Naive thymus-derived CD4-positive, alpha-beta T cell (primary cell): ENCODE measurements at places on chromosomes 3 and 15. TPM values are rescaled to one million over a fixed set of nuclear protein-coding genes. Genes with fewer than 3 reads are reported as not detected.

Gene SPATA12
- not detected for total RNA-seq

Gene SOX14
- total RNA-seq = not detected

Gene COX17
- 26.2 TPM for total RNA-seq

Gene ZMYND10
- 1.7 and 1.9 TPM in 2 replicates for total RNA-seq

Gene DZIP3
- total RNA-seq = 14.6 TPM

Gene IGDCC3
- not detected for total RNA-seq

Gene P3H2
- 0.48 TPM for total RNA-seq

Gene EPHA3
- total RNA-seq = not detected

Gene DISP2
- 0.05 TPM for total RNA-seq

Gene LIPC
- 4.6 and 5.1 TPM in 2 replicates for total RNA-seq

Gene CHRNB4
- not detected for total RNA-seq

Gene ACP3
- 1.9 TPM for total RNA-seq

Gene CFAP100
- total RNA-seq = not detected

Gene IGSF11
- 0.69 and 0.85 TPM in 2 replicates for total RNA-seq

Gene SH2D7
- total RNA-seq = not detected

Gene TBC1D2B
- total RNA-seq = 76.6 TPM

Gene JMJD7
- 83.7 TPM for total RNA-seq

Gene SLC2A2
- total RNA-seq = not detected

Gene TRH
- not detected for total RNA-seq

Gene THSD4
- total RNA-seq = not detected

Gene GOLGA8J
- 0.30 TPM for total RNA-seq

Gene TRIM42
- total RNA-seq = not detected

Gene RARB
- total RNA-seq = not detected in 2 replicates

Gene TGM5
- total RNA-seq = not detected

Gene KLHL40
- not detected for total RNA-seq

Gene WDR93
- not detected for total RNA-seq

Gene SERPINI2
- not detected for total RNA-seq

Gene C2CD4A
- not detected for total RNA-seq

Gene FAIM
- total RNA-seq = 3.1 TPM

Gene GP9
- not detected for total RNA-seq

Gene NSMCE3
- total RNA-seq = 18.5 TPM

Gene DUOXA2
- total RNA-seq = not detected

Gene ACKR4
- not detected in 2 replicates for total RNA-seq

Gene DNAH1
- total RNA-seq = 48.2 TPM

Gene MEX3B
- total RNA-seq = 1.9 TPM

Gene CAV3
- total RNA-seq = not detected in 2 replicates

Gene FANCD2OS
- total RNA-seq = not detected

Gene ZNF662
- 10.4 TPM for total RNA-seq

Gene IL1RAP
- 12.0 TPM for total RNA-seq

Gene ATP13A5
- total RNA-seq = not detected

Gene RGMA
- total RNA-seq = not detected

Gene SLC12A1
- total RNA-seq = not detected

Gene CHRNA7
- total RNA-seq = 0.24 TPM

Gene PDZRN3
- not detected for total RNA-seq

Gene ITGA11
- 0.22 TPM for total RNA-seq

Gene CCRL2
- 5.1 TPM for total RNA-seq

Gene SCN11A
- total RNA-seq = 0.30 TPM

Gene FBLN2
- not detected for total RNA-seq

Gene HRG
- not detected in 2 replicates for total RNA-seq

Gene CDCP1
- total RNA-seq = 0.81 TPM

Gene COPB2
- 33.5 TPM for total RNA-seq

Gene FGF12
- total RNA-seq = not detected

Gene NUDT16
- total RNA-seq = 7.1 TPM

Gene GOLGA8R
- total RNA-seq = 6.9 TPM

Gene FBXO40
- total RNA-seq = not detected

Gene FBXW12
- total RNA-seq = not detected in 2 replicates

Gene UCN2
- 0.33 TPM in 1 of 2 replicates, not detected in the other for total RNA-seq

Gene SLC28A1
- not detected for total RNA-seq

Gene LCMT2
- 18.6 TPM for total RNA-seq
